K562 (cell line): ENCODE measurements at places on chromosomes 5 and 9.

- no peak overlapping the region for H3K27ac ChIP-seq
- peaks cover 91% of the 10 kb centered on the region; the same call in 2 of the 3 replicates for H3K36me3 ChIP-seq
- no peaks in the 10 kb centered on the region for H3K27me3 ChIP-seq
- no peak for DNase-seq
- no peak overlapping the region for H3K4me3 ChIP-seq
- H3K4me1 ChIP-seq, result peaks cover 18% of the 10 kb centered on the region; the same call in 1 of the 2 replicates
Observed at GRCh38 chr9:136387217-136387616, 12.8 kb downstream of the SNAPC4 start.

DNA sequence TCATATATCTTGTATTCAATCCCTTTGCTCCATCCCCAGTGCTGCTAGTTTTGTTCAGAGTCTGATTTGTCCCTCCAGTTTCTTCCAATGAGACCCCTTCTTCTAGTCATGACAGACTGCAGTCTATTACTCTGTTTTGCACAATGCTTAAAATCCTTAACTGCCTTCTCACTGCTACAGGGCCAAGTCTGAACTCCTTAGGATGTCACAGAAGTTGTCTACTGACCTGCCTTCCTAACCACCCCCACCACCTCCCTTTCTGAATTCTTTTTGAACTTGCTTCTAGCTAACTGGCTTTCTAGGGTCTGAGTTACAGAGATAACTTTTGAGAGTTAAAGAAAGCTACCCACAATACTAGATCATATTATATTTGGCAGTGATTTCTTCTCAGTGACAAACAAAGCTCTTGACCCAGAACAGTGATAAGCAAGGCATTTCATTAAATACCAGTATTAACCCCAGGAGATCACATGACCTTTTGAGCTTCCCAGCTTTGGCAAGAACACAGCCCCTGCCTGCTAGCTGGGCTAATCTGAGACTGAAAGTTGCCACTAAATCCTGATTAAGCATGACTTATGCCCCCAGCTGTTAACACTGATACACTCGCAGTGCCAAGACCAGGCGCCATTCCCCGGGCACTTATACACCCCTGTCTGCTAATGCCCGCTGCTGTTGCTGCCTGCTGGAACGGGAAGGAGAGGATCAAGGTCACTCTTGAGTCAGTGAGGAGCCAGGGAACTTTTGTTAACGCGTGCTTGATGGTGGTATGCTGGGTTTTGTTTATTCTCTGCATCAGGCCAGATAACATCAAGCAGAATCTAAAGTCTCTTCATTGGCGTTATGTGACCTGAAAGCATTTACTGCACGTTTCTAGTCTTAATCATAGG, 36.4 kb upstream of the ADAMTSL1 start:
- no peaks in the 10 kb centered on the region for H3K27me3 ChIP-seq
- H3K4me3 ChIP-seq, result no peak overlapping the region
- H3K27ac ChIP-seq, result no peak overlapping the region

DNA sequence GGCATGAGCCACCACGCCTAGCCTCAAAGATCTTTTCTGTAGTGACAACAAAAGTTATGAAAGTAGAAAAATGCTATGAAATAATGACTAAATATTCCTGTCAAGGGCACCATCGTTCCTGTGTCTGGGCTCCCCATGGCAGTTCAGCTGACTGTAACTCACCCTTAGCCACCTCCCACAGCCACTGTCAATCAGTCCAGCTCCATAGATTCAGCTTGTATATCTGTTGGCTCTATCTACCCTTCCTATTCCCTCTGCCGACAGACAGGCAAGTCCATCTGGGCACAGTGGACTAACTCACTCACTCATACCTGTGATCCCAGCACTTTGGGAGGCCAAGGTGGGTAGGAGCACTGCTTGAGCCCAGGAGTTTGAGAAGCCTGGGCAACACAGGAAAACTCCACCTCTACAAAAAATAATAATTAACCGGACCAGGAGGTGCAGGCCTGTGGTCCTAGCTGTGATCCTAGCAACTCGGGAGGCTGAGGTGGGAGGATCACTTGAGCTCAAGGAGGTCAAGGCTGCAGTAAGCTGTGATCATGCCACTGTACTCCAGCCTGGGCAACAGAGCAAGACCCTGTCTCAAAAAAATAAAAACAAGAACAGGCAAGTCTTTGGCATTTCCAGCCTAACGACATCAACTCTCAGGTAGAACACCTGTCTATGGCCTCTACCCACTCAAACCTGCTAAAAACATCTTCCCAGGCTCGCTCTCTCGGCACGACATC, 6.2 kb downstream of the CAMSAP1 start:
- H3K4me1 ChIP-seq, result peaks cover 24% of the 10 kb centered on the region; the same call in 2 of the 3 replicates
- DNase-seq, result no peak
- H3K27me3 ChIP-seq, result no peaks in the 10 kb centered on the region
- H3K27ac ChIP-seq, result no peak overlapping the region

DNA sequence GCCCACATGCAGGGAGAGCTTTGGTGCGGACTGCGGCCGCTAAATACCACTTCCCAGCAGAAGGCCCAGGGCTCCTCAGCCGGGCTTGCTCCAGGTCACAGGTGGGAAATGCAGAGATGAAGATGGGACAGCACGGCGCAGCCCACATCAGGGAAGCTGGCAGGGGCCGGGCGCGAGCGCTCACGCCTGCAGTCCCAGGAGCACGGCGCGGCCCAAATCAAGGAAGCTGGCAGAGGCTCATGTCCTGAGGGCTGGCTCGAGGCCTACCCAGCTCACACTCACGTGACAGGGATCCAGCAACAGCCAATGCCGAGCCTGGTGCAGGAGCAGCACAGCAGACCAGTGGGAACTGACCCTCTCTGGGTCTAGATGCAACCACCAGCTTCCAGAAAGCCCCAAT, 16.3 kb downstream of the LPCAT1 start:
- H3K27me3 ChIP-seq, result no peaks in the 10 kb centered on the region
- no peak for DNase-seq
- H3K4me1 ChIP-seq, result peaks cover 12% of the 10 kb centered on the region; the same call in 2 of the 3 replicates
- no peak overlapping the region for H3K27ac ChIP-seq
- no peaks in the 10 kb centered on the region; the same call in 2 of the 3 replicates for H3K36me3 ChIP-seq

GRCh38 chr5:38187532-38187931, 70.8 kb upstream of the EGFLAM start:
- H3K4me3 ChIP-seq, result no peak overlapping the region
- H3K4me1 ChIP-seq, result no peaks in the 10 kb centered on the region
- DNase-seq, result no peak
- peaks cover 38% of the 10 kb centered on the region for H3K27me3 ChIP-seq

GRCh38 chr5:10627160-10627701, 63.4 kb downstream of the ANKRD33B start:
- peak overlapping the region; percentile 34; the same call in 1 of the 2 replicates for H3K4me3 ChIP-seq
- no peak overlapping the region for H3K27ac ChIP-seq
- H3K27me3 ChIP-seq, result peaks cover 44% of the 10 kb centered on the region
- peaks cover 3% of the 10 kb centered on the region; the same call in 1 of the 3 replicates for H3K4me1 ChIP-seq
- DNase-seq, result no peak

DNA sequence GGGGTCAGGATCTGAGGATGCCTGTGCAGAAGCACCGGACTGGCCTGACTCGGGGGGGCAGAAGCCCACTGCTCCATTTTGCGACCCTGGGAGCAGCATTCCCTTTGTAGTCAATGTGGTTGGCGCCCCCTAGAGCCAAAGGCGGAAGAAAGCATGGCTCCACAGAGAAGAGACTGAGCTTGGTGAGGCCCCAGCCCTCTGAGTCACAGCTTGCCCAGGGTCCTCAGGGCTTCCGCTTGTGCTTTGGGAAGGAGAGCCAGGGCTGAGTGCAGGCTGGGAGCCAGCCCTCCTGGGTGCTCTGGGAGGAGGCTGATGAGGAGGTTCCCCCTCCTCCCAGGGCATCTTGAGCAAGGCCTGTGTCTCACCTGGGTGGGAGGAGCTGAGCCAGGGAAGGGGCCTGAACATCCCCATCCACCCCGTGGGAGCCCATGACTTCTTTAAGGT, 5.5 kb upstream of the AQP3 start:
- H3K36me3 ChIP-seq, result no peaks in the 10 kb centered on the region
- no peak overlapping the region for H3K4me3 ChIP-seq
- peak overlapping the region; percentile 48; the same call in 2 of the 3 replicates for H3K27ac ChIP-seq
- peaks cover 16% of the 10 kb centered on the region for H3K4me1 ChIP-seq
- no peaks in the 10 kb centered on the region for H3K27me3 ChIP-seq
- DNase-seq, result peak; percentile 68

- H3K4me3 ChIP-seq, result no peak overlapping the region
- peaks cover 2% of the 10 kb centered on the region; the same call in 1 of the 2 replicates for H3K4me1 ChIP-seq
- H3K27ac ChIP-seq, result no peak overlapping the region
- DNase-seq, result no peak
Observed at GRCh38 chr9:93027750-93028149, 30.8 kb upstream of the SUSD3 start.

- H3K27ac ChIP-seq, result no peak overlapping the region
- no peak overlapping the region for H3K4me3 ChIP-seq
- H3K4me1 ChIP-seq, result no peaks in the 10 kb centered on the region
- H3K27me3 ChIP-seq, result no peaks in the 10 kb centered on the region
Observed at GRCh38 chr9:83219924-83220438, 157.0 kb upstream of the RASEF start.

DNA sequence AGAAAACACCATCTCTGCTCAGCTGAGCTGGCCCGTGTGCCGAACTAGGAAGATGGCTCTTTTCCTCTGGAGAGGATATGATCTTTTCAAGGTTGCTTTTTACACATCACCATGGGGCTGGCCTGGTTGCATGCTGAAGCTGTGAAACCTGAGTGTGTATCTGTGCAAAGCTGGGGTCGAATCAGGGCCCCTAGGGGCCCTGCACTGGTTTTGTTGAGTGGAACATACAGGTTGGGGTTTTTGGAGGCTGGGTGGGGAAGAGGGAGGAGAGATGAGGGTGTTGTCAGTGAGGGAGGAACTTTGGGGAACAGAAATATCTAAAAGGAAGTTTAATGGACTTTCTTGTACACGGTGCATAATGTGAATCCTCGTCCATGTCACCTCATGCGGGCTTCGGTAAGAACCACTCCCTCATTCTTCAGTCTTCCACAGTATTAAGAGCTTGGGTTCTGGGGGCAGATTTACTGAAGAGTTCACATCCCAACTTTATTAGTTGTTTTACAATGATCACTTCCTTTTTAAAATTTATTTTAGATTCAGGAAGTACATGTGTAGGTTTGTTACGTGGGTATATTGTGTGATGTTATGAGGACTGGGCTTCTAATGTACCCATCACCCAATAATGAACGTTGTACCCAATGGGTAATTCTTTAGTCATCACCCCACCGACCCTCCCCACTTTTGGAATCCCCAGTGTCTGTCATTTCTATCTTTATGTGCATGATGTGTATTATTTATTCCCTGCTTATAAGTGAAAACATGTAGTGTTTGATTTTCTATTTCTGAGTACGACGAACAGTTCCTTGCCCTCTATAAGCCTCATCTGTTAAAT, 238.2 kb downstream of the NR3C1 start:
- H3K4me3 ChIP-seq, result no peak overlapping the region
- no peak for DNase-seq
- no peaks in the 10 kb centered on the region for H3K36me3 ChIP-seq
- no peaks in the 10 kb centered on the region for H3K4me1 ChIP-seq

GRCh38 chr5:154540600-154540999, 62.6 kb upstream of the HAND1 start:
- no peak overlapping the region for H3K4me3 ChIP-seq
- H3K27ac ChIP-seq, result no peak overlapping the region
- H3K4me1 ChIP-seq, result no peaks in the 10 kb centered on the region

DNA sequence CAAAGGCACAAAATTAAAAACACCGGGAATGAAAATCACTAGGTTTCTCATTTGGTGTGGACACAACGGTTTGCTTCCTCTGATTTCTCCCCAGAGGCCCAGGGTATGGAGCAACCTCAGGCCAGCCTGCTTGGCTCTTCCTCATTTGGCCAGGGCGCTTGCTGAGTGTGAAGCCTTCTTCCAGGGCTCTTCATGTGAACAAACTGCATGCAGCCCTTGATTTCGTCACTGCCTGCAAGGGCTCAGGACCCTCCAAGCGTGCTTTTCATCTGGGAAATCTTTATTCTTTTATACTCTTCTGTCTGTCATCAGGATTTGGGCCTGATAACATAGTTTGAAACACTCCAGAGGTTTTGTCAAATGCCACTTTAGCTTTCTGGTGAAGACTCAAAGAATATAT, 122.6 kb upstream of the KLF4 start:
- no peak overlapping the region for H3K4me3 ChIP-seq
- H3K27ac ChIP-seq, result no peak overlapping the region
- H3K27me3 ChIP-seq, result peaks cover 7% of the 10 kb centered on the region; the same call in 1 of the 2 replicates
- no peaks in the 10 kb centered on the region for H3K36me3 ChIP-seq
- no peaks in the 10 kb centered on the region for H3K4me1 ChIP-seq
- DNase-seq, result no peak

GRCh38 chr5:111278858-111279504, 54.8 kb downstream of the CAMK4 start:
- H3K4me1 ChIP-seq, result no peaks in the 10 kb centered on the region
- H3K27ac ChIP-seq, result no peak overlapping the region
- no peaks in the 10 kb centered on the region for H3K27me3 ChIP-seq
- peak; percentile 72 for DNase-seq
- no peaks in the 10 kb centered on the region for H3K36me3 ChIP-seq

DNA sequence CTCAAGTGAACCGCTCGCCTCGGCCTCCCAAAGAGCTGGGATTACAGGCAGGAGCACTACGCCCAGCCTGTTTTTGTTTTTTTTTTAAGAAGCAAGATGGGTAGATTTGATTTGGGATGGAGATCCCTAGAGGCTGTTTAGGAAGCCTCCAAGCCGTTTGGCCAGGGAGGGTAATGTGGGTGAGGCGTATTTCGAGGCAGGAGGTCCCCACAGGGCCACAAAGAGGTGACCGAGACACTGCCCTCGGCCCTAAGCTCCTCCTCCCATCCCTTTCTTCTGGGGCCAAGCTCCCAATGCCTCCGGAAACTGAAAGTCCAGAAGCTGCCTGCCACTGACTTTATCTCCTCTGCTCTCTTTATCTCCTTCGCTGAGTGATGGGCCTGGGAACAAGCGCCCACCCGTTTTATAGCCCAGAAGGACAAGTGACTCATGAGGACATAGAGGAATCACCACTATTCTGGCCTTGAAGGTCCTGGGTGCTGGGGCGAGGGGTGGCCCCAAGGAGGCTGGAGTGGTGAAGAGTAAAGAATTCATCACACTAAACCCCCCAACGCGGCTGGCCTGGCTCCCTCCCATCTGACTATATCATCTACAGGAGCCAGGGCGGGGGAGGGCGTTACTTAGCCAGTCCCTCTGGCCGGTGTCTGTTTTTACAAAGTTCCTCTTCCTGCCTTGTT, 2.0 kb upstream of the RALGDS start:
- H3K4me3 ChIP-seq, result peak overlapping the region; percentile 14; the same call in 1 of the 2 replicates
- H3K27ac ChIP-seq, result peak overlapping the region; percentile 90
- H3K27me3 ChIP-seq, result no peaks in the 10 kb centered on the region

DNA sequence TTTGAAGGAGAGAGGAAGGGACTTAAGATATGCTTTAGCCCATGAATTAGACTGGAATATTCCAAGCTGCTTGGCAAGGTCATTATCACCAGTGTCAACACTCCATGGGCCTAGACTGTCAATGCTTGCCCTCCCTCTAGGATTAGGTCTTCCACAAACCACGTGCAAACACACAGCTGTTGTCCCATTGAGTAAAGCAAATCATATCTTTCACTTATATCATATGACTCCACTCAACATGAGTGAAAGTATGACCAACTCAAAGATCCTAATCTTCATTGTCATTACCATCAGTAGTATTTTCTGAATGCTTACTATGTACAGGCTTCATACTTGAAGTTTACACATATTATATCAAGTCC, 57.0 kb upstream of the GRAMD2B start:
- H3K36me3 ChIP-seq, result no peaks in the 10 kb centered on the region
- no peaks in the 10 kb centered on the region for H3K4me1 ChIP-seq
- H3K4me3 ChIP-seq, result no peak overlapping the region
- H3K27me3 ChIP-seq, result no peaks in the 10 kb centered on the region

- H3K4me3 ChIP-seq, result no peak overlapping the region
- no peak for DNase-seq
- H3K27ac ChIP-seq, result no peak overlapping the region
- H3K27me3 ChIP-seq, result peaks cover 31% of the 10 kb centered on the region
- H3K4me1 ChIP-seq, result no peaks in the 10 kb centered on the region
Observed at GRCh38 chr5:980966-981365, 27.6 kb upstream of the NKD2 start.
